Activated naive CD4-positive, alpha-beta T cell treated with anti-CD3 and anti-CD28 coated beads for 36 hours (primary cell): ENCODE measurements at places on chromosomes 2 and 18. TPM values are rescaled to one million over a fixed set of nuclear protein-coding genes. Genes with fewer than 3 reads are reported as not detected.

DNA sequence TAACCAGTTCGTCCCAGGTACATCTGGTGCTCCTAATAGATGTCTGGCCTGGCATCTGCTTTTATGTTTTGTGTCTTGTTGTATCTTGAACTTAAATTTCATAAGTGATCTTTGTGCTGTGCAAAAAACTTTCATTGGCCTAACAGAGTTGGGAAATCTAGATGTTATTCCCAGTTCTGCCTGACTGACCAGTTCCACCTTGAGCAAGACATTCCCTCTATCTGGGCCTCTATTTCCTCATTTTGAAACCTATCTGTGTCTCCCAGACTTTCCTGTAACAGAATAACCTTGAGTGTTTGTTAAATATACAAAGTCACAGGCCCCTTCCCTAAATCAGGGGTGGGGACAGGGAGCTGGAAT is 90.5 kb upstream of the MSH2 start:
- no peaks in the 10 kb centered on the region for H3K4me1 ChIP-seq
- DNase-seq, result no peak
- no peaks in the 10 kb centered on the region for H3K36me3 ChIP-seq
- no peak overlapping the region for H3K27ac ChIP-seq

DNA sequence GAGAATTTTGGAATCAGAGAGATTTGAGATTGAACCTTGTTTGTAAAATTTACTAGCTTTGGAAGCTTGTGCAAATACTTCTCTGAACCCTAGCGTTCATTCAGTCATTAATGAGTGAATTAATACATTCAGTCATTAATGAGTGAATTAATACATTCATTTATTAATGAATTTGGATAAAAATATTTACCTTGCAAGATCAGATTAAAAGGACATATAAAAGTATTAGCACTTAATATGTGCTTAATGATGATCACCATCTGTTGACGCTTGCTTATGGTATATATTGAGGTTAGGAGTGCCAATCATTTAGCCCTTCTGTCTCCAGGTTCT is 26.9 kb downstream of the EML4 start:
- H3K4me3 ChIP-seq, result no peak overlapping the region
- H3K4me1 ChIP-seq, result peaks cover 75% of the 10 kb centered on the region
- no peak for DNase-seq

DNA sequence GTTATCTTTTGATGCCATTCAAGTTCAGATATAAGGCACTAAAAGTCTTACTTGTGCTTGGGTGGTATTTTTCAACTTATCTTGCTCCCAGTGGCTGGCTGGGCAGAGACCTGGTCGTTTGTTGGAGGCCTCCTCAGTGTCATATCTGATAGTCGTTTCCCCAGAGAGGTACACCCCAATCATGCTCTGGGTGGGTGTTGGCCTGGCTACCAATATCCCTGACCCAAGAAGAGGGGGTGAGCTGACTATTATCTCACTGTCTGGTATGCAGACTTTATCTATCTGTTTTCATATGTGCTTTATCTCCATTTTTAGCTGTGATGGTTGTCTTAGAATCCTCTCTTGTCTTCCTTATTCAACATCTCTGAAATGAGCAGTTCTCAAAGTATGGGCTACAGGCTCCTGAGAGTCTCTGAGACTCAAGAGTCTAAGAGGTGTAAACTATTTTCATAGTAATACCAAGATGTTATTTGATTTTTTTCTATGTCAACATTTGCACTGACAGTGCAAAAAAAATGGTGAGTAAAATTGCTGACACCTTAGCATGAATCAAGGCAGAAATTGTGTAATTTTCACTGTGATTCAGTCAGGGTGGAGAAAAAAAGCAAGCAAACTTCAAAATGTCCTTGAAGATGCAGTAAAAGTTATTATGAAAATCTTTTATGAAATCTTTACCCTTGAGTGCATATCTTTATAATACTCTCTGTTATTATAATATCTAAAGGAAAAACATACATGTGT is 12.3 kb upstream of the PLEK start:
- no peaks in the 10 kb centered on the region for H3K36me3 ChIP-seq
- no peaks in the 10 kb centered on the region for H3K4me1 ChIP-seq
- no peak overlapping the region for H3K4me3 ChIP-seq
- no peak for DNase-seq

- no peak overlapping the region for H3K4me3 ChIP-seq
- no peaks in the 10 kb centered on the region for H3K27me3 ChIP-seq
- H3K27ac ChIP-seq, result no peak overlapping the region
These were observed 80.1 kb downstream of the CCDC85A start for GRCh38 chr2:56263876-56264275.

DNA sequence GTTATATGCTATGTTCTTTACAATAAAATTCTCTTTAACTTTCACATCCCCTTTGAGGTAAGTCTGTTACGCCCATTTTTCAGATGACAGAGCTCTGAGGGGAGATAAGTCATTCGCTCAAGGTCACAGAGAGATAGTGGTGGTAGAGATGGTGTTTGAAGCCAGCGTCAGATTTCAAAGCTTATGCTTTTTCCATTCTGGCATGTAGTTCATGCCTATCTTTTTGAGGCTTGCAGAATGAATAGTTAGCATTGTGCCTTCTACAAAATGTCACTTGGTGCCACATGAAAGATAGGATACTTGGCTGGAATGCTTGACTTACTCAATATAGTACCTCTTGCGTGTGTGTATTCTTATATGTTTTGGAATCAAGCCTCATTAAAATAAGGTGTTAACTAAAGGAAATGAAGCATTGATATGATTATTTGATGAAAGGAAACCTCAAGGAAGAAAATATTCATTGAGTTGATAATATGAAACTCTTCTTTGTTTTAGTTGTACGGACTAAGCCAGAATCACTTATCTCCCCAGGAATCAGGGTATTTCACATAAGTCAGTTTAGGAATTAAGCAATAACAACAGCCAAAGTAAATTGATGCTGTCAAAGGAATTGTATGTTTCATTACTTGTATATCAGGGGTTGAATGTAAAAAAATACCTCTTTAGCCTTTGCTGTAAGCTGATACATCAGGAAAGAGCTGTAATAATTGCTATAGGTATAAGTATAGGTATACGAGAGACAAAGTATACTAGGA is 15.5 kb downstream of the SPATS2L start:
- H3K27ac ChIP-seq, result no peak overlapping the region
- H3K27me3 ChIP-seq, result no peaks in the 10 kb centered on the region
- H3K4me1 ChIP-seq, result peaks cover 9% of the 10 kb centered on the region
- H3K4me3 ChIP-seq, result no peak overlapping the region

GRCh38 chr2:29110916-29111535 is 4.2 kb upstream of the CLIP4 start:
- H3K36me3 ChIP-seq, result peaks cover 4% of the 10 kb centered on the region
- peaks cover 15% of the 10 kb centered on the region for H3K4me1 ChIP-seq
- DNase-seq, result no peak
- no peak overlapping the region for H3K4me3 ChIP-seq
- H3K27me3 ChIP-seq, result peaks cover 3% of the 10 kb centered on the region
- H3K27ac ChIP-seq, result no peak overlapping the region

DNA sequence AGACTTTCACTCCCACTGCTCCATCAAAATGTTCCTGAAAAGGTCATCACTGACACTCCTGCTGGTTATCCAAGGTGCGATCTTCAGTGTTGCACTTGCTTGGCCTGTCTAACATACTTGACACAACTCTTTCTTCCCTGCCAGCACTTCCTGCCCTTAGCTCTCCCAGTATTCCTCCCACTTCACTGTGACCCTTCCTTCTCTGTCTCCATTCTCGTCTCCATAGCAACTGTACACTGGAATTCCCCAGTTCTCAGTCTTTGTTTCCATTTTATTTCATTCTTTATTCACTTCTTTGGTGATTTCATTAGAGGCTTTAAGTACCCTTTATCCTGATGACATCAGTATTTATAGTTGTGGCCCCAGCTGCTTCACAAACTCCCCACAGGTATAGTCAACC is 333.0 kb downstream of the IRS1 start:
- H3K4me3 ChIP-seq, result no peak overlapping the region
- H3K27ac ChIP-seq, result no peak overlapping the region
- peaks cover 1% of the 10 kb centered on the region for H3K27me3 ChIP-seq
- no peaks in the 10 kb centered on the region for H3K36me3 ChIP-seq

DNA sequence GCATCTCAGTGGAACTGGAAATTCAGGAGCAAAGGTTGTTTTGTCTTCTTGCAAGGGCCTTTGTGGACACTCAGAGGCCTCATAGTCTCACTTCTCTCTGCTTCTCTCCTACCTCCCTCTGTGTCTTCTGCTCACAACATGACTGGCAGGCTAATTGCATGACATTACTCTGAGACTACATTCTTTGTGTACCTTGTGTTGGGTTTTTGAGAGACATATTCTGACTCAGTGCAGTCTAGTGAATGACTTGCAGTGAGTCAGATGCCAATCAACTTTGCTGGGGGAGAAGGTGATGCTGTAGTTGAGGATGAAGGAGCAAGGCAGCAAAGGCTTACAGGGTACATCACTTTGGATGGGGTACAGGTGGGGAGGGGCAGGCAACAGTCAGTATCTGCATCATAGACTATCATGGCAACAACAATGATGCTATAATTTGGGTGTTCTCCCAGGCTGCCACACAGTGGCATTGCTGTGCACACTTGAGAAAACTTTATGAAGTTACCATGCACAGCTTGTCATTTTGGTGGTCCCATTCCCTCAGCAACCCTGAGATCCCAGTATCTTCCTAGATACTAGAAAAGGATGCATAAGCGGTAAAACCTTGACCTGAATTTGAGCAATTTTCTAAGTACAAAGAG is 69.3 kb upstream of the SLC16A14 start:
- H3K4me3 ChIP-seq, result no peak overlapping the region
- no peaks in the 10 kb centered on the region for H3K36me3 ChIP-seq
- no peak overlapping the region for H3K27ac ChIP-seq
- DNase-seq, result no peak

DNA sequence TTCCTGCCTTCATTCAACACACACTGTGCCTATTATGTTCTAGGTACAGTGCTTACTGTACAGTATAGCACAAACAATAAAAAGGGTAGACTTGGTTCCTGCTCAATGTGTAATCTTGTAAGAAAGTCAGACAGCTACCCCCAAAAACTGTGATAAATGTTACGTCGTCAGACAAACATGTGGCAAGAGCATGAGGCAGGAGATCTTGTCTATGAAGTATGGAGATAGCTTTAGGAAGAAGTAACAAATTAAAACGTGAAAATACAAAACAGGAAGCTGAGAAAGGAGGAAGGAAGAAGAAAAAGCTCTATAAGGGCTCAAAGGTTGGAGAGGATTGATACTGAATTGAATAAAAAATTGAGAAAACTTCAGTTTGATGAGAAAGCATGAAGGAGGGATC is 276.2 kb upstream of the HNRNPA3 start:
- peaks cover 8% of the 10 kb centered on the region for H3K27me3 ChIP-seq
- no peaks in the 10 kb centered on the region for H3K36me3 ChIP-seq
- no peak for DNase-seq

GRCh38 chr18:66344227-66344626 is 259.7 kb downstream of the CDH19 start:
- H3K4me1 ChIP-seq, result no peaks in the 10 kb centered on the region
- H3K27ac ChIP-seq, result no peak overlapping the region
- H3K36me3 ChIP-seq, result no peaks in the 10 kb centered on the region
- no peak for DNase-seq
- no peaks in the 10 kb centered on the region for H3K27me3 ChIP-seq

GRCh38 chr2:178807227-178808008 is at the start of gene TTN:
TSS of gene TTN (minus strand) at chr2:178807423. CDS start at chr2:178804642, 2,781 bp downstream.
- no peak within 1 kb of the TSS for H3K27ac ChIP-seq
- H3K36me3 ChIP-seq, result no peaks in the 10 kb centered on the region
- no peak for DNase-seq

DNA sequence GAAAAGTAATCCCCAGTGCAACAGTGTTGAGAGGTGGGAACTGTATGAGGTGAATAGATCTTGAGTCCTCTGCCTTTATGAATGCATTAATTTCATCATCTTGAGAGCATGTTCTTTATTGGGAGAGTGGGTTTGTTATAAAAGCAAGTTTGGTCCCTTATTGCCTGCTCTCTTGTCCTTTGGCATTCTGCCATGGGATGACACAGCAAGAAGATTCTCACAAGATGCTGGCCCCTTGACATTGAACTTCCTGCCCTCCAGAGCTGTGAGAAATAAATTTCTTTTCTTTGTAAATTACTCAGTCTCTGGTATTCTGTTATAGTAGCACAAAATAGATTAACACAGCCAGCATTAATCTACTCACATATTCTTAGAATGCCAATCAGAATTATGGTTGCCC is 108.6 kb downstream of the EHBP1 start:
- no peak overlapping the region for H3K4me3 ChIP-seq
- H3K36me3 ChIP-seq, result no peaks in the 10 kb centered on the region

DNA sequence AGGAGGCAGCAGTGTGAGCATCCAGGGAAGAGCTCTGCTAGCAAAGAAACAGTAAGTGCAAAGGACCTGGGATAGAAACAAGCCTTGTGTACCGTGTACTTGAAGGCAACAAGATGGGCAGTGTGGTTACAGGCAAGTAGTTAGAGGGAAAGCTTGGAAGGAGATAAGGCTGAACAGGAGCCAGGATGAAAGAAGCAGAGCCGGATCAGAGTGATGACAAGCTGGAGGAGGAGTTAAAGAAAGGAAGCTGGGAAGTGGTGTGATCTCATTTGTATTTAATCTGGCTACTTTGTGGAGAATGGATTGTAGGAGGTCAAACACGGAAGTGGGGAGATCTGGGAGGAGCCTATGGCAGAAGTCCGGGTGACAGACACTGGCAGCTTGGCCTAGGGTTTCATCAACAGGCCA is 44.7 kb upstream of the VPS54 start:
- peaks cover 36% of the 10 kb centered on the region for H3K4me1 ChIP-seq
- DNase-seq, result no peak
- peak overlapping the region; percentile 85 for H3K27ac ChIP-seq
- H3K27me3 ChIP-seq, result no peaks in the 10 kb centered on the region

DNA sequence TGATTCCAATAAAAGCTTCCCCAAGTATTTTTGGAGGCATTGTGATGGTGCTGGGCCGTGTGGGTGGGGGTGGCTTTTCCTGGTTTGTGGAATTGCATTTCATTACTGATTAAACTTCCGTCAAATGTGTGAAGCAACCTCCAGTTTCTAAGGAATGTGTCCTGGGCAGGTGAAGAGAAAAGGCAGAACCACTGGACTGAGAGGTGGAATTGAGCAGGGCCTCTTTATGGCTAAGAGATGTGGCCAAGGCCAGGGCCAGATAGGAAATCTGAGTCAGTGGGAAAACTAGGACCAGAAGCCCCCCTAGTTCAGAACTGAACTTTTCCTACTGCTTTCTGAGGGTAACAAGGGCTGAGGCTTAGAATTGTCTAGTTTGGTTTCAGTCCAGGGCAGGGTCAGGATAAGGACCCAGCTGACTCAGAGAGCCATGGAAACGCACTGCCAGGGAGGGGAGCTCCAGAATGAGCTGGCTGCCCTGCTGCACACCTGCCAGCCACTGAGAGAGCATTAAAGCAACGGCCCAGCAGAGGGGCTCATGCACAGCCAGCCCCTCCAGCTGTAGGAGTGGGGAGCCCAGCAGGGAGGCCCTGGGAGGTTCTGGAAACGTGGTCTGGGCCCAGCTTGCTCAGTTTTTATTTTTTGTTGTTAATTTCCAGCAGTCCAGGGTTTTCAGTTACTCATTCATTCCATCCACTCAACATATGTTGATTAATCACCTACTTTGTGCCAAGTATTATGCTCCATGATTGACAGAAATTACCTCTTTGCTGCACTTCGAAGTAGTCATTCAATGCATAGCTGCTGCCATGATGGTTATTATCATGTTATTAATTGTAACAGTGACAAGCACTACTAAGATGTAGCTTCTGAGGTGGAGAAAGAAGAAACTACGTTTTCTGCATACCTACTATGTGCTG is 156.1 kb downstream of the MSH2 start:
- H3K4me3 ChIP-seq, result no peak overlapping the region
- H3K27ac ChIP-seq, result no peak overlapping the region
- no peaks in the 10 kb centered on the region for H3K36me3 ChIP-seq
- DNase-seq, result no peak
- H3K4me1 ChIP-seq, result no peaks in the 10 kb centered on the region

PTCD3 gene
- 195 TPM for total RNA-seq

VSNL1 gene
- total RNA-seq, result not detected

POTEI gene
- not detected for total RNA-seq

LIPG gene
- 0.45 TPM for total RNA-seq

GAD1 gene
- total RNA-seq, result 0.86 TPM

PLB1 gene
- 1.6 TPM for total RNA-seq

CCDC102B gene
- total RNA-seq, result 1.7 TPM
